ENCODE measurements at places on chromosomes 3 and 15.

DNA sequence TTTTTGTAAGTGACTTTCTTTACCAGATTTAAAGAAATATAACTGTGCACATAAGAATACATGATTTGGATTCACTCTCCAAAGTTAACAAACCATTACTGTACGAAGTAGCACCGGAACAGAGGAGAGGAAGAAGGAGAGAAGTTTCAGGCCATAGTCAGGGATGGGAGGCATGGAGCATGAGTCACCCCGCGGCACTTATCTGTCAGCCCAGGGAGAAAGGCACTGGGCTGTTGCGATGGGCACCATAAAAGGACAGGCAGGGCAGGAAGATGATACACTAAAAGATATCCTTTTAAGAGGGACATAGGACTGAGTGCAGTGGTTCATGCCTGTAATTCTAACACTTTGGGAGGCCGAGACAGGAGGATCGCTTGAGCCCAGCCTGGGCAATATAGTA lies 37.0 kb downstream of the TTC23 start:
- DNase-seq, result peak; percentile 57

- no peak for DNase-seq
Observed at GRCh38 chr15:79779746-79780145, 117.1 kb downstream of the MTHFS start.

DNA sequence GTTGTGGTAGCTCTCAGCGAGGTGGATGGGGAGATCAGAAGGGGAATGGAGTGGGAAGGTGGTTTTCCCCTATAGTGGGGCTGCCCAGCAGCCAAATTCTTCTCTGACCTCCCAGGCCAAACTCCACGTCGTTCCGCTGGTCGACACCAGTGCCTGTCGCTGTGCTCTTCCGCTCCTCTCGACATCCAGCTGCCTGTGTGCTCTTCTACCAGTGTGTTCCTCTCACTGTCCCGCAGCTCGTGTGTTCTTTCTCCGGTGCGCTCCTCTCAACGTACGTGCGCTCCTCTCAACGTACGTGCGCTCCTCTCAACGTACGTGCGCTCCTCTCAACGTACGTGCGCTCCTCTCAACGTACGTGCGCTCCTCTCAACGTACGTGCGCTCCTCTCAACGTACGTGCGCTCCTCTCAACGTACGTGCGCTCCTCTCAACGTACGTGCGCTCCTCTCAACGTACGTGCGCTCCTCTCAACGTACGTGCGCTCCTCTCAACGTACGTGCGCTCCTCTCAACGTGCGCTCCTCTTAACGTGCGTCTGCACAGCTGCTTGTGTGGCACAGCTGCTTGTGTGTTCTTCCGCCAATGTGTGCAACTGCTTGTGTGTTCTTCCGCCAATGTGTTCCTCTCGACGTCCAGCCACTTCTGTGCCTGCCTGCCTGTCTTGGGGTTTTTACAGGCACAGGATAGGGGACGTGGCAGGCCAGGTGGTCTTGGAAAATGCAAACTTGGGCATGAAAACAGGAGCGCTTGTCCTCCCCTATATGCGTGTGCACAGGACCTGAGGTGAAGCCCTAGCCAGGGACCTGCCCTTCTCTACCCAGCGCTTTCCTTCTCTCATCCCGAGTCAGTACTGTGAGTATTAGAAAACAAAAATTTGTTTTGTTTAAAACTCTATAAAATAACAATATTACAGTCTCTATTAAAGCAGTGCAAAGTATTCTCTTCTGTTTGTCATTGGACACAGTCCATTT lies 991.1 kb downstream of the GBE1 start:
- no peak for DNase-seq

- DNase-seq, result no peak
Observed at GRCh38 chr15:70354346-70354905, 256.7 kb upstream of the TLE3 start.

DNA sequence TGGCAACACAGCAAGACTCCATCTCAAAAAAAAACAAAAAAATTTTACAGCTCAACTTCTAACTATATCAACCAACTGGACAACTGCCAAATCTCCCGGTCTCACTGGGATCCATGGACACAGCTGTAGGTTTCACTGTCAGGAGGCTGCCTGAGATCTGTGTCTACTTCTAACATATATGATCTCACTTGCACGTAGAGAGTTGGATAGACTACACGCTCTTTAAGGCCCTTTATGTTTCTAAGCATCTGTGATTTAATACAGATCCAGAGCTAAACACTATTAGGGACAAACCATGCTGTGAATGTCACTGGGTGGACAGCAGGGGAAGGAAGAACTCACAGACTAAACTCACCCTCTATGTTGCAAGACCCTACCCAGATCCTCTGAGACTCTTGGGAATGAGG lies 13.0 kb upstream of the APOD start:
- DNase-seq, result no peak

DNA sequence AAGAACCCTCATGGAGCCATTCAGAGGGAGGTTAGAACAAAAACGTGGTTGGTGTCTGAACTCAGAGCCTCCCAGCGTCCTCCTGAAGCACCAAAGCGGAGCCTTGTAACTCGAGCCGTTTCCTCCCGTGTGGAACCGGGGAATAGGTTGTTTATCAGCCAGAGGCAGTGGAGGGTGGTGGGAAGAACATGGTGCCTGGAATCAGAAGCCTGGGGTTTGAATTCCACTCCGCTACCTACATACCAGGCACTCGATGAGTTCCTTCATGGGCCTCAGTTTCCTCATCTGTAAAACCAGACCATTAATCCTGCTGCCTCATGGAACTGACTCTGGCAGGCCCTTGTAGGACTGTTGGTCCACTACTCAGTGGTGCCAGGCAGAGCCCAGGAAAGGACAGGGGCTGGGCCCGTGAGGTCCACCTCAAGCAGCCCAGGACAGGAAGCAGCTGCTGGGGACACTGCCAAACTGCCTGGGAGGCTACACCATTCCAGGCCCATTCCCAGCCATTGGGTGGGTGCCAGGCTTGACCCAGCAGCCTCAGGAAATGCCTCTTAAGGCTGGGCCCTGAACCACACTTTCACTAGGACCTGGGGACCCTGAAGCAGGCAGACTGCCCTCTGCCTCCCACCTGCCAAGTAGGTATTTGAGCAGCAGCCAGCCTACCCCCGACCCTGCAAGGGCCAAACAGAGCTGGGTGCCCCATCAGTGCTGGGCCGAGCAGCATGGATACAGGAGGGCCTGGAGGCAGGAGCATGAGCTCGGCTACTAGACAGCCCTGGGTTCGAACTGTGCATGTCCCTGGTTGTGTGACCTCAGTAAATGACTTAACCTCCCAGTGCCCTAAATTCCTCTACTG lies 33.4 kb downstream of the PRKCD start:
- peak; percentile 35 for DNase-seq

DNA sequence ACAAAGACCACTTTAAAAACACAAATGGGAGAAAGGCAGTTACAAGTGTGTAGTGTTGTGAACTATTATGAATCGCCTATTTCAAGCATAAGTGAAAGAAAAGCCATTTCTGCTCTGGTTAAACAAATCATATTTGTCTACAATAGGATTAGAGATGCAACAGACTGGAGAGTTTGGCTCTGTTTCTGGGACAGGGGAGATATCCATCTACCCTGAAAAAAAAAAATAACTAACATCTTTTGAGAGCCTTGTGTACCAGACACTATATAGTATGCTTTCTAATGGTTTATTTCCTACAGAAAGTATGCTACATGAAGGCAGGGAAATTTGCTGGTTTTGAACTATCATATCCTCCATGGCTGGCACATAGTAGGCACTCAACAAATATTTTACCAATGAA lies 106.7 kb upstream of the FHIT start:
- no peak for DNase-seq

- DNase-seq, result no peak
Observed at GRCh38 chr15:50905055-50905454, 3.4 kb upstream of the AP4E1 start.

DNA sequence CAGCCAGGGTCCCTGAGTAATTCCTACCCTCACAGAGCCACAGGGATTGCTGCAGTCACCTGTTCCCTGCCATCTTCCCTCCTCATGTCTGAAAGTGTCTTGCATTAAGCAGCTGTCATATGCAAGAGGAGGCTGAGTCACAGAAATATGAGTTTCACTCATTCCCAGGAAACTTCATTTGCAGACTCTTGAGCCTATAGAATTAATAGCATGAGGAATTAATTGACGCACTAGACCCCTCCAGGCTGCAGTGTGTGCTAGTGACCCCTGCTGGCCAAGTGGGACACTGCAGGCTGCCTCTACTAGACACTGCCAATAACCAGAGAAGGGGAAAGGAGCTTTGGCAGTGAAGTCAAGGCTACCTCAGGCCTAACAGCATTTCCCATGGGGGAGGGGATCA lies 50.6 kb upstream of the SLC6A1 start:
- DNase-seq, result peak; percentile 8

DNA sequence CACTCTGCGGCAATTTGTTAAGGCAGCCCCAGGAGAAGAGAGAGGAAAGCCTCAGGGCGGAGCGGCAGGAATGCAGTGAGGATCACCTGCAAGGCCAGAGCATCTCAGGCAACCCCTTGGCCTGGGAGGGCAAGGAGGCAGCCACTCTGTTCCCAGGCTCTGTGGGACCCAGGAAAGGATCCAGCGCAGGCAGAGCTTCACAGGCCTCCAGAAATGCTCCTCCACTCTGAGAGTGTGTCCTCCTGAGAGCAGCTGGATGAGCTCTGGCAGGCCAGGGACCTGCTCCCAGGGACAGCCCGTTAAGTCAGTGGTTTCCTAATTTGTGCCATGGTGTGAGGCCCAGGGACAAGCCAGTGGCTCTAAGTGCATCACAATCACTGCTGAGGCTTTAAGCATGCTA lies 35.2 kb downstream of the RAB6B start:
- no peak for DNase-seq

- no peak for DNase-seq
Observed at GRCh38 chr3:463252-464192, 267.0 kb downstream of the CHL1 start.

GRCh38 chr15:79562403-79562815 lies 130.3 kb downstream of the MINAR1 start:
- DNase-seq, result no peak

DNA sequence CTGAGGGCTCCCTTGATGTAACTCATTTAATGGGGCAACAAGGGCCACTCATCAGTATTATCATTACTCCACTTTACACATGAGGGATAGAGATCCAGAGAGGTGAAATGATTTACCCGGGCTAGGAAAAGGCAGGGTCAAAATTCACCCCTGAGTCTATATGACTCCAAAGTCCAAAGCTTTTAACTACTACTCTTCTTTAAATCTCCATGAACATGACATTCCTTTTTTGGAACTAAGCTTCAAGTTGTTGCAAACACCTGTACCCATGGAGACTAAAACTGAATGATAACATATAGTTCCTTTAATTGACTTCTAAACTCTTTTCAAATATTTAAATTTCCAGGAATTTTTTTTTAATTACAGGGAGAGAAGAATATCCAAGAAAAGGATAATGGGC lies 292.9 kb upstream of the GADL1 start:
- no peak for DNase-seq

DNA sequence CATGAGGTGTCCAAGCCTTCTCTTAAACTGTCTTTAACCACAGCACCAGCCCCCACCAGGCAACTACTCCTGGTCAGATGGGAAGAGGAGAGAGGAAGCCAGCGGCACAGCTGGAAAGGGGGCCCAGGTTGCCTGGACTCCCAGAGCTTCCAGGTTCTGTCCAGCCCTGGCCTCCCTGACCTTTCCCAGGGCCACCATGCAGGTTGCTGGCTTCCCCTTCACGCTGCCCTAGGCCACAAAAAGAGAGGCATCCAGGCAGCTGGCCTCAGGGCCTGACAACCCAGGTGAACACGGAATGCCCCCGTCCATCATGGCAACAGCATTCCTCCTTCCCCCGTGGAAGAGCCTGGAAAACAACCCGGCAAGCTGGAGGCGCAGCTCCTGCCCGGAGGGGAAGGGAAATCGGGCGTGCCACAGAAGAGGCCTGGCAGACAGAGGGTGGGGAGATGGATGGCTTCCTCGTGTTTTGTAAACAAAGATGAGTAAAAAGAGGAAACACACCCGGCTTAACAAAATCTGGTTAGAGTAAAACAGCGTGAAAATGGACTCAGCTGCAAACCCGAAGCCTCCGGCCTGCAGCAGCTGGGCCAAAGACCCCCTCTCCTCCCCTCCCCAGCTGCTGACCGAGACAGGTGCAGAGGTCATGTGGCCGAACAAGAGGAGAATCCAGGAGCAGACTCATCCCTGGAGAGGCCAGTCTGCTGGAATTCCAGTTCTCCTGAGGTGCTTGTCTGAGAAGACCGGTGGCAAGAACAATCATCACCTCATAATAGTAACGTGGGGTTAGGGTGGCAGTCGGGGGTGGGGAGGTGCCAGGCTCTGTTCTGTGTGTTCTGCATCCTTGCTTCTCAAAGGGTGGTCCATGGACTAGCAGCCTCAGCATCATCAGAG lies 15.5 kb downstream of the BMF start:
- DNase-seq, result no peak

DNA sequence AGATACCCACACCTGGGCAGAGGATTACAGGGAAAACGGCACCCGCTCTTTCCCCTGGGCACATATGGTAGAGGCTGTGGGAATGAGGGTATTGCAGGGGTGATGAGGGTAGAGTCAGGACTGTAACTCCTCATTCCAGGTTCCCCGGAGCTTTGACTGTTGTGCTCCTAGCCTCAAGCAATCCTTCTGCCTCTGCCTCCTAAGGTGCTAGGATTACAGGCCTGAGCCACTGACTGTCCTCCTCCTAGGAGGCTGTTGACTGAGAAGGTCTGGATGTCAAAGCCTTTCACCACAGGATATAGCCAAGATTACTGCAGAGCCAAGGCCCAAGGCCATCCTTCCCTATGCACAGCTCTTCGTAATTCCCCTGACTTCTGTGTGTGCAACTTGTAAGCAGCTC lies 1.1 kb upstream of the MPI start:
- DNase-seq, result no peak

GRCh38 chr3:99172736-99173657 lies 271.5 kb upstream of the DCBLD2 start:
- DNase-seq, result peak; percentile 85

DNA sequence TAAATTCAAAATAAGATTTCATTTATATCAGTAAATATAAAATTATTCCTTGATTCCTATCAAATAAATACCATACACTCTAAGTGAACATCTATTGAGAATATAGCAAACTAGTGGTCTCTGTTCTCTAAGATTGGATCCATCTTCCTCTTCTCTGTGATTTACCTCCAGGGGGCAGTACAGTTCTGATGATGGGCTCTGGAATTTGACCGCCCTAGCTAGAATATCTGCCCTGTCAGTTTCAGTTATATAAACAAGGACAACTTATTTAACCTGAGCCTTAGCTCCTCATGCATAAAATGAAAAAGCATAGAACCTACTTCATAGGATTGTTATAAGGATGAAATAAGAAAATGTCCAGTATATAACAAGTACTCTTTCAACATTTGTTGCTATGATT lies 171.1 kb upstream of the CCDC54 start:
- peak; percentile 54 for DNase-seq

DNA sequence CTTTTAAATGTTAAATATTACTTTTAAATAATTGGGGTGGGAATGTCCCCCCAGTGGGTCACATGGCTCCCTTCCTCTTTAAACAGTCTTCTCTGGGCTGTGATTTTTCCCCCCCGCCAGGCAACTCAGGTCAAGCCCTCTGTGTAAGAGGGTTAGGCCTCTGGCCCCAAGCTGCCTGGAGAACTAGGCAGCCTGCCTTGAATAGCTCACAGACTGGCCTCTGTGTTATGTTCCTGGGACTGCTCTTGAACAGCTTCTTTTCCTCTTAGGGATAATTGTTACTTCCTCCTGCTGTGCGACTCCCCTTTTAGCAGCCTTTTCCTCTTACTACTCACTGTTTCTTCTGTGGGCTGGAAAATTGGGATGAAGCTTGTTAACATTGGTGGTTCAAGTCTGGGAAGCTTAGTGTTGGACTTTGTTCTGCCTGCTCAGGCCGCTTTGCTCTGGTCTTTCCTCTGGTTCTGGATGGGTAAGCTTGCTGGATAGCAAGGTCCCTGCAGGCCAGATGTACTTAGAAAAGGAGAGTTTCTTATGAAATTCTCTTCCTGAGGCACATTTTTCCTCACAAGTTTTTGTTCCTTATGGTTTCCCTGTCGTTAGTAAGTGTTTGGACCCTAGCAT lies 2.2 kb downstream of the TEX264 start:
- DNase-seq, result no peak

Measured in dermis microvascular lymphatic vessel endothelial cell (primary cell).